NCI-H1105 treated with DMSO at 0.1 percent for 48 hours (cell line): ENCODE measurements at places on chromosomes 2 and 18.

GRCh38 chr2:222882484-222882928 is 21.7 kb downstream of the ACSL3 start:
- DNase-seq, result no peak

GRCh38 chr2:24886691-24887304 is 33.2 kb downstream of the ADCY3 start:
- no peak for DNase-seq

DNA sequence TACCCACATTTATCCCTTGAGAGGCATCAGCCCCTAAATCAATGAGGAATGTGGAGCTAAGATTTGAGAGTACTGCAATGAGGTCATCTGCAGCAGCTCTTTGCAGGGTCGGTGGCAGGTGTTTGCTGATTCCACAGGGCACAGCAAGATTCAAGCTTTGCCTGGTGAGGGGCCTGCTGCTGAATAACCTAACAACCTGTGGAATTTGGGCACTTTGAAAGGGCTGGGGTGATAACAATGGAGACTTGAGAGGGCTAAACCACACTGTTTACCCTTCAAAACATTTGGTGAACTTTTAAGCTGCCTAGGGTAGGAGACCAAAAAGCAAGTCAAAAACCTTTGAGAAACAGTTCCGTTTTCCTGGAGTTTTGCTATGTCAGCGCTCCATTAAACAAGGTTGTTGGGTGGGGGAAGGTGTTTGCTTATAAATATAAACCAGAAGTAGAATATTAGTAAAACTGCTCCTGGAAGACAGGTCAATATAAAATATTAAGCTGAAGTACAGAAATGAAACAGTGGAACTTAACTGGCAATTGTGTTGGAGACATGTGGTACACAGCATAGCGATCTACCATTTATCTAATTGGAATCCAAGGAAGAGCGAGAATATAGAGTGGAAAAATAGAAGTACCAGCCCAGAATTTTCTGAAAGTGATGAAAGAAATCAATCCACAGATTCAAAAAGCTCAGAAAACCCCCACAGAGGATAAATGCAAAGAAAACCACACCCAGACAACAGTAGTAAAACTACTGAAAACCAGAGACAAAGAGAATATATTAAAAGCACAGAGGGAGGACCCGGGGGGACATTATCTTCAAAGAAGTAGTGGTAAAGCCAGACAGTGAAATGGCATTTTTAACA is 15.7 kb downstream of the COPS8 start:
- no peak for DNase-seq

GRCh38 chr18:63158676-63159291 is 160.8 kb downstream of the BCL2 start:
- DNase-seq, result no peak

GRCh38 chr2:51812138-51812866 is 780.4 kb upstream of the NRXN1 start:
- no peak for DNase-seq

GRCh38 chr2:215579809-215580208 is 143.9 kb upstream of the FN1 start:
- DNase-seq, result no peak

DNA sequence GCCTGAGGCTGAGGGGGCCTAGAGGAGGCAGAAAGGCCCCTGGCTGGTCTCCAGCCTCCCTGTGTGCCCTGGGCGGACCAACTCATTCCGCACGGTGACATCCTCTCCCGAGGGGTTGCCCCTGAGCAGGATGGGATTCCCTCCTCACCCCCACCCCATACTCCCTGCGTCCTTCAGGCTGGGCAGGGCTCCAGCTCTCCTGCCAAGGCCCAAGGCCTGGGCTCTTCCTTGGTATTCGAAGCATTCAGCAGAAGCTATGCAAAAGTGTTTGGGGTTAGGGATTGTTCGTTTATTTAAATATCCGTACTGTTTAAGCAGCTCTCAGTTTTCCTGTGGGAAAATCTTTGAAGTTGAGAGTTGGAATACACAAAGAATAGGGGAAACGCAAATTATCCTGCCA is 113.1 kb upstream of the RAB12 start:
- DNase-seq, result no peak

GRCh38 chr2:219739066-219739465 is 111.6 kb downstream of the SLC4A3 start:
- no peak for DNase-seq
